Endothelial cell of coronary artery (primary cell): ENCODE measurements at places on chromosomes 12 and 14. TPM values are rescaled to one million over a fixed set of nuclear protein-coding genes. Genes with fewer than 3 reads are reported as not detected.

Gene PTPN21
- 5.8 and 10.5 TPM in 2 replicates for total RNA-seq

Gene GARIN6
- total RNA-seq: not detected in 2 replicates

Gene FBLN5
- 0.90 and 11.2 TPM in 2 replicates for total RNA-seq

Gene OASL
- 0.19 and 0.36 TPM in 2 replicates for total RNA-seq

Gene ERO1A
- 29.6 and 67.1 TPM in 2 replicates for total RNA-seq

Gene TGFB3
- 2.0 and 4.0 TPM in 2 replicates for total RNA-seq

Gene OR11H6
- total RNA-seq: not detected in 2 replicates

Gene NID2
- total RNA-seq: 14.2 and 34.4 TPM in 2 replicates

Gene TSPAN8
- total RNA-seq: 0.94 and 0.99 TPM in 2 replicates

Gene DYRK4
- 45.7 and 49.1 TPM in 2 replicates for total RNA-seq

Gene EEF1AKMT3
- 2.7 and 3.7 TPM in 2 replicates for total RNA-seq

Gene SERPINA10
- total RNA-seq: not detected in 2 replicates

Gene GAS2L3
- total RNA-seq: 13.6 and 28.0 TPM in 2 replicates

Gene KCNMB4
- total RNA-seq: 1.0 and 3.2 TPM in 2 replicates

Gene KCNC2
- not detected in 2 replicates for total RNA-seq

Gene OR4Q2
- total RNA-seq: not detected in 2 replicates

Gene FAM186B
- 0.09 TPM in 2 replicates for total RNA-seq

Gene P2RX2
- not detected in 2 replicates for total RNA-seq

Gene RPL10L
- total RNA-seq: not detected in 2 replicates

Gene TMEM30B
- under 0.01 and 0.09 TPM in 2 replicates for total RNA-seq

Gene KLHL33
- not detected in 2 replicates for total RNA-seq

Gene CLBA1
- total RNA-seq: 5.2 and 6.8 TPM in 2 replicates
